ENCODE measurements at places on chromosomes 6 and 20.

- DNase-seq: no peak
Observed at GRCh38 chr6:24744911-24745310, 26.0 kb upstream of the C6orf62 start.

DNA sequence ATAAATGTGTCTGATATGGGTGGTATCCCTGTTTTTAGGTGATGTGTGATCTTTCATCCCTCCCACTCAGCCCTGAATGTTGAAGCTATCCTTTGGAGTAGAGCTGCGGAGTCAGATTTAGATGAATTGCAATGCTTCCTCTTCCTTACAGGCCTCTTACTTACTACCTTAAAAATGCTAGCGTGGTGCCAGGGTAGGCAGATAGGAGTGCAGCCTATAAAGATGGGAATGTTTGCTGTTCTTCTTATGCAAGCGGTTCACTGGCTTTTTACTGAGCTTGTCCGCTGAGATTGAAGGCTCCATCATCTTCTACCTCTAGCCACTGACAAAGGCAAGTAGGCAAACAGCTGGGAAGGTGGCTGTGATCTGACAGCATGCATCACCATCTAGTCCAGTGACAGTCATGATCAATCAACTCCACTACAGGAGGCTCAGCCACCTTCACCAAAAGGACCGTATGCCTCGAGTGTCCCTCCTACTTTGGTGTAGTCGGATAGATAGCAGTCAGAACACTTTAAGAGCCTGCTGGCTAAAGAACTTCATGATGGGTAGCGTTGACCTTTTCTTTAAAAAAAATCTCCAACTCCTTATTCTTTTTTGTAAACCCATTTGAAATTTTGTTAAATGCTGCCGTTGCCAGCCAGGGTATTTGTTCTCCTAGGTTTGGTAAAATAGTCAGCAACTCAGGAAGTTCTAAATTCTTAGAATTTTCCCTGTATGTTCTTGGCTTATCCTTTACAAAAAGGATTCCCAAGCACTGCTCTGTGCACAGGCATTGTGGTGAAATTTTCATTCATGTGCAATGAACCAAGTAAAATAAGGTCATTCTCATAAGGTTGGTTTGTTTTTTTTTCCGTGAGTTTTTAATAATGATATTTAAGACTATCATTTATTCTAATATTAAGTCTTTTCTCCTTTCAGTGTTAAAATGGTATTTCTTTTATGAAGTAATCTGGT lies 169.6 kb downstream of the MTHFD1L start:
- DNase-seq: no peak

GRCh38 chr20:37968841-37969401 lies 64.3 kb downstream of the TTI1 start:
- DNase-seq: no peak

DNA sequence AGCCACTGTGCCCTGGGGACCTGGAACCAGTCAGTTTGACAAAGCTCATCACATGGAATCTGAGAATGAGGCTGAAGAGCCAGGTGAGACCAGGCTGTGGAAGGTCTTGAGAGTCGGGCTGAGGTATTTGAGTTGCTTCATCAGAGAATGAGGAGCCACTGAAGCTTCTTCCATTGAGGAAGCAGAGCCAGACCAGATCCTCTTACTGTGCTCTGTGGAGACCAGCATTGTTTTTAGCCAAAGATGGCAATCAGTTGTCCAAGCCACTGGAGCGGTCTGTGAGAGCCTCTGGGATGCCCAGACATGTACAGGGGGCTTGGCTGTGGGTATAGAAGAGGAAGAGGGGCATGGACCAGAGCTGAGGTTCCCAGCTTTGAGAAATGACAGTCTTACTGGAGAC lies 6.1 kb upstream of the EPB41L1 start:
- DNase-seq: no peak

DNA sequence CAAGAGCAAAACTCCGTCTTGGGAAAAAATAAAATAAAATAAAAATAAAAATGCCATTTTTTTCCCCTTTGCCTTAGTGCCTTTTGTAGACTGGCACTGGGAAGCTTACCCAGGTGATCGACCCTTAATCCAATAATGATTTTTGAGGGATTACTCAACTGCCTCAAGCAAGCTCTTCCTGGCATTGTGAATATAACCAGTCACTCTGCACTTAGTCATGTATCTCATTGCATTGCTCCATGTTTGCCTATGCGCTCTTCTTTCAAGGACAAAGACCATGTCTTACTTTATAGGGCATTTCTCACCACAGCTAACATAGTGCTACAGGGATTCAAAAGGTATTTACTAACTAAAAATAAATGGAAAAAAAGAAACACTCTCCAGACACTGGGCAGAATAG lies 13.0 kb downstream of the GFOD1 start:
- DNase-seq: no peak

- DNase-seq: no peak
Observed at GRCh38 chr6:45789238-45789637, 226.4 kb downstream of the CLIC5 start.

DNA sequence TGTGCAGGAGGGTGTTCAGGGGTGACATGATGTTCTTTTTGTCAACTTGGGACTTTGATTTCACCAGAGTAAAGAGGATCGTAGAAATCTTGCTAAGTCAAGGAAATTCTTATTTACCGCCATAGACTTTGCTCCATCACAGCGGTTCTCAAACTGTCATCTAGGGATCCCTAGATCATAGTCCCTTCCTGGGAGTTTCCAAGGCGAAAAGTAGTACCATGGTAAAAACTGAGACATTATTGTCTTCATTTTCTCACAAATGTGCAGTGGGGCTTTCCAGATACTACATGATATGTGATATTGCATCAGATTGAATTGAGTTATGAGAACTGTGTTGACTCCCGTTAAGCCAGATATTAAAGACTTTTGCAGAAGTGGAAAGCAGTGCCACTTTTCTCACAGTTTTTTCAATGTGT lies 79.7 kb downstream of the JARID2 start:
- DNase-seq: no peak

GRCh38 chr20:38355161-38356012 lies 9.1 kb downstream of the LBP start:
- no peak for DNase-seq

DNA sequence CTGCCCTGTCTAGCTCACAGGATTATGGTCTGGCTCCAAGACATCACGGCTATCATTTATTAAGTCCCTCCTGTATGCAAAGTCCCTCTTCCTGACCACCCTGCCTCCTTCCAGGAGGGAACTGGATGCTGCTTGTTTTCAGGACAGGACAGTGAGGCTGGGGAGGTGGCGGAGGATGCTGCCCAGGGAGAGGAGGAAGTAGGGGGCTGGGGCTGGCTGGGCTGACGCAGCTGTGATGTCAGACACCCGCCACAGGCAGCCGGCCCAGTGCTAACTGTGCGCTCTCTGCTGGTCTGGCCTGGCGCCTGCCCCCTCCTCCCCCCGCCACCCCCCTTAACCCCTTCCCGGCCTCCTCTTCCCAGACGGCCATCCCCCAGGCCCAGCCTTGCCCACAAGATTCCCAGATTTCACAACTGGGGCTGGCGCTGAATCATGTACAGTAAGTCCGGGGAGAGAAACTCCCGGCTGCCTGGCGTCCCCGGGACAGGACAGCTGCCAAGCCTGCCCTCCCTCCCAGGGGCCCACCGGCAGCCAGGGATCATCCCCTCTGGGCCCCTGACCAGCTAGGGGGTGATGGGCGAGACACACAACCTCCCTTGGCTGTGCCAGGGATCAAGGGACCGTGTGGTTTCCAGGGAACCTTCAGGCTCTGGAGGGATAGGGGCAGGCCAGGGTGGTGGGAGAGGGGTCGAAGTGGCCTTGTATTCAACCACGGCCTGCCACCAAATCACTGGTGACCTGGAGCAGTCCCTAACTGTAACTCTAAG lies 118.1 kb downstream of the CEBPB start:
- peak; percentile 73 for DNase-seq

DNA sequence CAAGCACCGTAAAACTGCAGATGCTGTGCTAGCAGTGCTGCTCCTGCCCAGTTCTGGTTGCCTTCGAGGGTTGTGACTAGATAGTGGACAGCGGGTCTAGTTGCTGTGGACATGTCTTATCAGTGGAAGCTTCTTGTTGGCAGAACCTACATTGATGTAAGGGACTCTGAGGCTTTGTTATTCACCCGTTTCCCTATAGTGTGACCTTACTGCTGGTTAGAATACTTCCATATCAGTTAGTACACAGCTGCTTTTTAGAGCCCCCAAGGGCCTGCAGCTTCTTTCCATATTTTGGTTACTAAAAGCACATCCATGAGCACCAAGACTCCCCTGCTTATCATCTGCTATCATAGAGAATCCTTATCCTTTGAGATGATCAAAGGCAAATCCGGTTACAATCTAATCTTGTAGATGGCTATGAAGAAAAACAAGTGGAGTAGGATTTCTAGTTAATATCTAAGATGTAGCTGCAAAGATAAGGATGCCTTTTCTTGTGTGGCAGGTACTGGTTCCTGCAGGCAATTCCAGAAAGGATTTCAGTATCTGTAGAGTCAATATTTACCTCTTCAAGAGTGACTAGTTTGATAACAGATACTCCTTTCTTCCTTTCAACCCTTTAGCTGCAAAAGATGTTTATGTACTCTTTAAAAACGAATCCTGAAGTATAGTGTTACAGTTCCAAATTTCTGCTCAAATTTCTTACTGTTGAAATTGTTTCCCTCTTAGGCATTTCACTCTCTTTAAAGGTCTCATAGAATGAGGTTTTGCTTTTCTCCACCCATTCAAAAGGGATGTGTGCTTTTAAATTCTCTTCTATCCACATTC lies 163.6 kb downstream of the JARID2 start:
- no peak for DNase-seq

GRCh38 chr6:90049295-90049694 lies 155.0 kb downstream of the GJA10 start:
- no peak for DNase-seq

GRCh38 chr20:34771680-34772081 lies 53.8 kb downstream of the NCOA6 start:
- no peak for DNase-seq

GRCh38 chr6:55776113-55776512 lies 99.3 kb downstream of the BMP5 start:
- DNase-seq: no peak

DNA sequence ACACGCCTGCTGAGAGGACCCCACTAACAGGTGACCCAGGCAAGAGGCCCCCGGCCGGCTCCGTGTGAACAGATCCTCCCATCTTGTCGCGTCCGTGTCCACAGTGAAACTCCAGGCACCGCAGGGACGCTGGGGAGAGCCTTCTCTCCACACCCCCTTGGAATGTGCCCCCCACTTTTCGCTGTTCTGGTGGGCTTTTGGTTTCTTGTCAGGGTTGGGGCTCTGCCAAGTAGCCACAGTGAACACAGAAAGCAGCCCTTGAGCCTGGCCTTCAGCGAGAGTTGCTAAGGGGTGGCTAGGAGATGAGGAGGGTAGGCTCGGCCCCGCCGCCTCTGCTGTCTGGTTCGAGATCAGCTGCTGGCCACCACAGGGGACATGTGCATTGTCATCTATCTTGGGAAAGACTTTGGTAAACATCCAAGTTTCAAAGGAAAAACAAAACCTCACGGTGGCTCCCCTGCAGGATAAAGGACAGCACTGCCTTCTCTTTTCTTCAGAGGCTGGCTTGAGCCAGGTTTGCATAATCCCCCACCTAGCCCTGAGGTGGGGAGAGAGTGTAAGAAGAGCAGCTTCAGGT lies 22.7 kb downstream of the SYNDIG1 start:
- DNase-seq: no peak

GRCh38 chr20:16946097-16946496 lies 197.9 kb downstream of the OTOR start:
- no peak for DNase-seq

GRCh38 chr20:38060536-38060935 lies 27.0 kb downstream of the RPRD1B start:
- no peak for DNase-seq

DNA sequence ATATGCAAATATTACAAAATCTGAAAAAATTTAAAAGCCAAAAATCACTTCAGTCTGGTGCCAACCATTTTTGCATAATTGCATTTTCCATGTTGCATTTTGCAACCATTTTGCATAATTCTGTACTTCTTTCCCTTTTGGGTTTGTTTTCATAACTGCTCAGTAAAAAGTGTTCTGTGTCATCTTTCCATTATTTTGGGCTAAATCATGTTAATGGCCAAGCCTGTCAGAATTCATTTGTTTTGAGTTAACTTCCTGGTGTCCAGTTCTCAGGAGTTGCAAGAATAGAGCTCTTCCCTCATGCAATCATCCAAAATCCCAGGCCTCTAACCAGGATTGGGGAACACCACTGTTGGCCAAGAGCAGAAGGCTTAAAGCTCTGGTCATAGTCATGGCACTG lies 133.6 kb downstream of the MTHFD1L start:
- DNase-seq: no peak

DNA sequence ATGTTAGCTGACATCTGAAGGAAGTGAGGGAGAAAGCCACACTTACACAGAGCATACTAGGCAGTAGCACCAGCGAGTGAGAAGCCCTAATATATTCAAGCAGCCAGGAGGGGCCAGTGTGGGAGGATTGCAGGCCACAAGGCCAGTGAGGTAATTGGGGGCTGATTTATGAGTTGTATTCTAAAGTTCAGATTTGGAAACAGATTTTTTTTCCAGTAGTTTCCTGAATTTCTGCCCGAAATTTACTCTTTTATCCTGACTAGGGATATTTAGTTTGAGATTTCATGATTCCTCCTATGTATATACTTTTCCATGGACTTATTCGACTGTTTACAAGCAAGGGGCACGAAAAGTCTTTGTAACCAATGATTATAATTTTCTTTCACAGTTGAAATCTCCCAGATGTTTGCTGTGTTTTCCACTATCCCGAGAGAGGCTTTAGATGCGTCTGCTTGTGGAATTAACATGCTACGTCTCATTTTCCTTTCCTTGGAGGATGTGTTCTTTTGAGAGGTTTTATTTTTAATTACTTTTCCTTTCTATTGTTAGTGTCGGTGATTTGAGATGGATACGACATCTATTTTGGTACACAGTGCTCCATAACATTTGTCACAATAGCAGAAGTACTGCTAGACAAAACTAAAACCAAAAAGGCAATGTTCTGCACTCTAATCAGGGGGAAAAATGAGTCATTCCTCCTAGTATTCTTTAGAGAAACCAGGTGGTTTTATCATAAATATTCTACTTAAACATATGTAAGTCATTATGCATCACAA lies 356.3 kb upstream of the HSF2 start:
- DNase-seq: peak; percentile 53

DNA sequence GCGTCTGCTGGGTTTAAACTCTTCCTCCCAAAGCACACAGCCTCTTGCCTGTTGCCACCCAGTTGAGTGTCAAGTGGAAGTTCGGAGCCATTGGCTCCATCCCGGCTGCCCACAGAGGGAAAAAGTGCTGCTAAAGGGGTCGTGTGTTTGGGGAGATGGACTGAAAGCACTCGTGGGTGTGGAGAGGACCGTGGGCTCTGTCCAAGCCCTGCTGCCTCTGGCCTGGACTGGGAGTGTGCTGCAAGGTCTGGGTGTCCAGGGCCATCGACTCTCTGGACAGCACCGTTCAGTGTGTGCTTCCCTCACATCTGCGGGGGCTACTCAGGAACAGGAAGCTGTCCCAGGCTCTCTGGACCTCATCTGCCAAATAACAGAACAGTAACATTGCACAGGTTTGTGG lies 269.3 kb downstream of the DLL1 start:
- DNase-seq: no peak

GRCh38 chr20:51569815-51570738 lies 27.6 kb upstream of the NFATC2 start:
- DNase-seq: no peak
